ENCODE measurements at places on chromosomes 7 and 10. TPM values are rescaled to one million over a fixed set of nuclear protein-coding genes. Genes with fewer than 3 reads are reported as not detected.

MPLKIP gene
- 59.1 TPM for total RNA-seq

PALD1 gene
- total RNA-seq = 0.38 TPM

RPP30 gene
- total RNA-seq = 36.6 TPM

COL17A1 gene
- total RNA-seq = 0.73 TPM

CTAGE15 gene
- 2.3 TPM for total RNA-seq

DNA sequence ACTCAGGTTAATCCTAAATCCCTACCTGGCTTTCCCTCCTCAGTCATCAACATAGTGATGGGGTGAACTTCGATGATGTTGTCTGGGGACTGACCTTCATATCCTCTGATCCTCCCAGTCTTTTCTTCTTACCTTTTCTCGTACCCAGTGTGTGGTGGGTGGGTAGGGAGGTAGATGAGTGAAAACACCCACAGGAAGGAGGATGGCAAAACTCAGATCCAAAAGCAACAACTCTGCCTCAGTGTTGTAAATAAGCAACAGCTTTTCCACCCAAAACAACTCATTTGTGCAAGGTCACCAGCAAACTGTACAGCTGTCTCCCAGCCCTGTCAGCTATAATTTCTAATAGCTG lies 38.6 kb downstream of the VOPP1 start:
- H3K4me1 ChIP-seq = peaks cover 44% of the 10 kb centered on the region
- no peak for DNase-seq
- no peaks in the 10 kb centered on the region for H3K36me3 ChIP-seq

- H3K36me3 ChIP-seq = peaks cover 60% of the 10 kb centered on the region
- DNase-seq = no peak
- H3K4me3 ChIP-seq = no peak overlapping the region
- H3K27me3 ChIP-seq = no peaks in the 10 kb centered on the region
- peak overlapping the region; percentile 40 for H3K27ac ChIP-seq
These were observed 56.3 kb upstream of the CAMK2B start for GRCh38 chr7:44381494-44382220.

GRCh38 chr7:151590071-151590849 lies 70.6 kb upstream of the RHEB start:
- no peak overlapping the region for H3K4me3 ChIP-seq
- no peaks in the 10 kb centered on the region for H3K36me3 ChIP-seq
- H3K27me3 ChIP-seq = no peaks in the 10 kb centered on the region
- no peak overlapping the region for H3K27ac ChIP-seq
- peaks cover 2% of the 10 kb centered on the region for H3K4me1 ChIP-seq

DNA sequence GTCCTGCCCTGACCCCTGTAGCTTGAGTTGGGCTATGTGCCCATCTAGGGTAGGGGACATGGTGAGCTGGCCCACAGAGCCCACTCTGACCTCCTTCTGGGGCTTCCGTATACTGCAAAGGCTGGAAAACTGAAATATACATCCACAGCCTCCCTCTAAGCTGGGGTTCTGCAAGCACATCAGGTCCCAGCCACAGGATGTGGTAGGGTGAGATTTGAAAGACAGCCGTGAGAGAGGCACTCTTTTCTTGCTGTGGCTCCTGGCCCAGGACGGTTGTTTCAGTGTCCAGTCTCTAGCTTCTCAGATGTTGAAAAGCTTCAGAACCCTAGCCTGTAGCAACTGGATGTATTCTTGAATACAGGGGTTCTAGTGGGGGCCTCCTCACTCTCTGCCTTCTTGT lies 60.1 kb upstream of the ADRB1 start:
- no peak overlapping the region for H3K27ac ChIP-seq
- H3K27me3 ChIP-seq = no peaks in the 10 kb centered on the region
- H3K4me3 ChIP-seq = no peak overlapping the region

DNA sequence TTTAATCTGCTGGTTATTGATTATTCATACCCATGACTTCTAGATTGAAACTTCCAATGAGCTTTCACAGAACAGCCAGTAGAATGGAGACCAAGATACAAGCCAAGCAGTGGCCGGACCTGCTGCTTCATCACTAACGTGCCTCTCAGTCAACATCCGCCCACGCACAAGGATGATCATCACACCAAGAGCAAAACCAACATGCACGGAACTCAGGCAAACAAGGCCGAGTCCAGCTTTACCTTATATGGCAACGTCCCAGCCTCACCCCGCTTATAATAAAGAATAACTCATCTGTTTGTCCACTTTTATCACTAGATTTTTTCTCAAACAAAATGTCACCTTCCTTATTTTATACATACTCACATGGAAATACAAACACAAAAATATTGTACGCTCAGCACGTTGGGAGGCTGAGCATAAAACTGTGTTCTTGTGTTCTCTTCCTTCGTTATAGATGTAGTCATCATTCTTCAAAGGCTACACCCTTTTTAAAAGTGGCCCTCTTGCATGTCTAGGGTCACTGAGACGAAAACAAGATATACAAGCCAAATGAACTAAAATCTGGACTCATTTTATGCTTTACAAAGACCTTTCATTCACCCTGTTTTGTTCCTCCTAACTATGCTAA lies 122.7 kb downstream of the SFMBT2 start:
- H3K36me3 ChIP-seq = no peaks in the 10 kb centered on the region
- no peak for DNase-seq
- H3K4me3 ChIP-seq = no peak overlapping the region
- peaks cover 49% of the 10 kb centered on the region for H3K27me3 ChIP-seq
- no peaks in the 10 kb centered on the region for H3K4me1 ChIP-seq
- H3K27ac ChIP-seq = no peak overlapping the region

- H3K36me3 ChIP-seq = no peaks in the 10 kb centered on the region
- H3K27ac ChIP-seq = no peak overlapping the region
- no peak overlapping the region for H3K4me3 ChIP-seq
- DNase-seq = no peak
These were observed 201.3 kb downstream of the REEP3 start for GRCh38 chr10:63722537-63722936.

- no peak within 1 kb of the TSS for H3K4me3 ChIP-seq
- H3K27me3 ChIP-seq = peaks cover 14% of the 10 kb centered on the region
- no peaks in the 10 kb centered on the region for H3K4me1 ChIP-seq
- H3K36me3 ChIP-seq = no peaks in the 10 kb centered on the region
These were observed at the start of gene WDFY4 for GRCh38 chr10:48684792-48685623. TSS of gene WDFY4 (plus strand) at chr10:48684873. CDS start at chr10:48709733, 24,860 bp downstream.

GRCh38 chr7:141483044-141483443 lies 68.2 kb upstream of the AGK start:
- H3K27me3 ChIP-seq = no peaks in the 10 kb centered on the region
- H3K4me1 ChIP-seq = no peaks in the 10 kb centered on the region
- no peak overlapping the region for H3K4me3 ChIP-seq
